Activated T-cell treated with anti-CD3 and anti-CD28 coated beads, Interleukin-2, amount 50 U/mL, for 24 hours (primary cell): ENCODE measurements at places on chromosomes 13 and 19.

DNA sequence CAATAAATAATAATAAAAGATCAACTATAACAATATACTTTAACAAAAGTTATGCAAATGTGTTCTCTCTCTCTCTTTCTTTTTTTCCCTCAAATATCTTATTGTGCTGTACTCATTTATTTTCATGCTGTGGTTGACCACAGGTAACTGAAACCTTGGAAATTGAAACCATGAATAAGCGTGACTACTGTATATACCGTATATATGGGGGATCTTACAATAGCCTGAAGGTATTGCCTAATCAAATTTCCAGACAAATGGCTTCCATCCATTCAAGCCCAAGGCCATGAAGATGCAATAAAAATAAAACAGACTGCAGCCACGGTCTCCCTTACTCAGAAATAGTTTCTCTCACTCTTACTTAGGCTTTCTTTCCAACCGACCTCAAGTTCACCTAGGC is 98.3 kb downstream of the SLITRK6 start:
- H3K27ac ChIP-seq, result no peak overlapping the region
- no peak for DNase-seq
- no peaks in the 10 kb centered on the region for H3K36me3 ChIP-seq
- no peaks in the 10 kb centered on the region for H3K27me3 ChIP-seq
- H3K4me1 ChIP-seq, result no peaks in the 10 kb centered on the region
- no peak overlapping the region for H3K4me3 ChIP-seq

DNA sequence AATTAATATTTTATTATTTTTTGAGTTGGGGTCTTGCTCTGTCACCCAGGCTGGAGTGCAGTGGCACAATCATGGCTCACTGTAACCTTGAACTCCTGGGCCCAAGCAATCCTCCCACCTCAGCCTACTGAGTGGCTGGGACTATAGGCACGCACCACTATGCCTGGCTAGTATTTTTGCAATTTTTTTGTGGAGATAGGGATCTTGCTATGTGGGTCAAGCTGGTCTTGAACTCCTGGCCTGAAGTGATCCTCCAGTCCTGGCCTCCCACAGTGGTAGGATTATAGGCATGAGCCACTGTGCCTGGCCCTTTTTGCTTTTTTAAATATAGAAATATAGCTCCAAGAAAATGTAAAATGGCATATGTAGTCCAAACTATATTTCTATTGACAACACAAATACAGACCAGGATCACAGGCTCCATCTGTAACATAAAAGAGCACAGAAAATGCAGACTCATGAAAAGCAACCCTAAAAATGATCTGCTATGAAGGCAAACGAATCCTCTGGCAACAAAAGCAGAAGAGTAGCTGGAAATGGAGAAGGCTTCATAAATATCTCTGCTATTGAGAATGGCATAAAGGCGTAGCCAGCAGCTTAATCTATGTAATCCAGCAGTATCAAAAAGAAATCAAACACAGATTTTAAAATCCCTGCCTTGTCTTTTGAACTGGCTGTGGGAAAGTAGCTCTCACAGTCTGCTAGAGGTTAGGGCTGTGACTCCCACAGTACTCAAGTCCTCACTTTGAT is 200.6 kb downstream of the LHFPL6 start:
- no peaks in the 10 kb centered on the region for H3K36me3 ChIP-seq
- peaks cover 9% of the 10 kb centered on the region for H3K27me3 ChIP-seq
- no peaks in the 10 kb centered on the region for H3K4me1 ChIP-seq
- H3K4me3 ChIP-seq, result no peak overlapping the region
- no peak overlapping the region for H3K27ac ChIP-seq

- H3K27me3 ChIP-seq, result no peaks in the 10 kb centered on the region
- H3K36me3 ChIP-seq, result no peaks in the 10 kb centered on the region
- DNase-seq, result no peak
- no peak overlapping the region for H3K27ac ChIP-seq
- peaks cover 6% of the 10 kb centered on the region for H3K4me1 ChIP-seq
Observed at GRCh38 chr13:27398360-27398759, 26.1 kb upstream of the GTF3A start.

- H3K4me1 ChIP-seq, result no peaks in the 10 kb centered on the region
- no peak for DNase-seq
- H3K27me3 ChIP-seq, result peaks cover 10% of the 10 kb centered on the region
- no peak overlapping the region for H3K27ac ChIP-seq
- H3K4me3 ChIP-seq, result no peak overlapping the region
- no peaks in the 10 kb centered on the region for H3K36me3 ChIP-seq
Observed at GRCh38 chr13:52785739-52786138, 46.1 kb upstream of the CNMD start.

GRCh38 chr19:43555185-43555770 is 20.0 kb downstream of the XRCC1 start:
- H3K27ac ChIP-seq, result peak overlapping the region; percentile 13
- peaks cover 75% of the 10 kb centered on the region for H3K36me3 ChIP-seq
- H3K4me1 ChIP-seq, result peaks cover 21% of the 10 kb centered on the region
- DNase-seq, result peak; percentile 85
- no peak overlapping the region for H3K4me3 ChIP-seq
- H3K27me3 ChIP-seq, result no peaks in the 10 kb centered on the region
